ENCODE measurements at places on chromosomes 1 and 21.
A peak's percentile ranks its signal among the peaks of the same experiment; 100 is the strongest.

- no peak for DNase-seq
Observed at GRCh38 chr1:57061369-57061768, 95.6 kb upstream of the C8B start.

DNA sequence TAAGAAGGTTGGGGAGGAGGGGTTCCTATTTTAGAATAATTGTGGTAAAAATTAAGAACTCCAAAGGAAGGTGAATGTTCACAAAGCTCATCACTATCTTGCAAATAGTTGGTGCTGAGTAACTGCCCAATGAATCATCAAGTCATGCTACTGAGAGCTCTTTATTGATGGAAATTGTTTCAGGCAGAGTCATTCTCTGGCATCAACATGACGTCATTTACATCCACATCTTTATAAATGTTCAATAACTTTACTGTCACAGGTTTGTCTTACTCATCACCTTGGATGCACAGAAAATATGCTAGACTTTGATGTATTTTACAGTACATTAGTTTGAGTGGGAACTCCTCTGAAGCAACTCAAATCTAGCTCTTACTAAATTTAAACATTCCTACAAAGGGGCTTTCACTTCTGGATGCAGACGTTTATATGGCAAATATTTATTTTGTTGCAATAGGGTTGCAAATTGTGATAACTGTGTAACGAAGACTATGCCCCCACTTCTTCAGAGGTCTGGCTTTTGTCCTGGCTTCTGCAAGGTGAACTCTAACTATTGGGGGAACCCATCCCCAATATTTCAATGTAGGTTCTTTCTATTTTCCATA lies 273.7 kb upstream of the AJAP1 start:
- DNase-seq, result no peak

GRCh38 chr1:65751961-65752360 lies 40.7 kb upstream of the PDE4B start:
- DNase-seq, result no peak

- DNase-seq, result no peak
Observed at GRCh38 chr1:227395426-227396028, 77.2 kb upstream of the CDC42BPA start.

DNA sequence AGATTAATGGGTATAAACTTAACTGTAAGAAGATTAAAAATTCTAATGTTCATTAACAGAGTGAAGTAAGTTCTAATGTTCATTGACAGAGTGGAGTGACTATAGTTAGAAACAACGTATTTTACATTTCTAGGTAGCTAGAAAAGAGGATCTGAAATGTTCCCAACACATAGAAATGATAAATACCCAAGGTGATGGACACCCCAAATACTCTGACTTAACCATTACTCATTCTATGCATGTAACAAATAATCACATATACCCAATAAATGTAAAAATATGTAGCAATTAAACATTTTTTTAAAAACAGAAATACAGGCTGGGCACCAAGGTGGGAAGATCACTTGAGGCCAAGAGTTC lies 62.1 kb downstream of the ABL2 start:
- DNase-seq, result no peak

DNA sequence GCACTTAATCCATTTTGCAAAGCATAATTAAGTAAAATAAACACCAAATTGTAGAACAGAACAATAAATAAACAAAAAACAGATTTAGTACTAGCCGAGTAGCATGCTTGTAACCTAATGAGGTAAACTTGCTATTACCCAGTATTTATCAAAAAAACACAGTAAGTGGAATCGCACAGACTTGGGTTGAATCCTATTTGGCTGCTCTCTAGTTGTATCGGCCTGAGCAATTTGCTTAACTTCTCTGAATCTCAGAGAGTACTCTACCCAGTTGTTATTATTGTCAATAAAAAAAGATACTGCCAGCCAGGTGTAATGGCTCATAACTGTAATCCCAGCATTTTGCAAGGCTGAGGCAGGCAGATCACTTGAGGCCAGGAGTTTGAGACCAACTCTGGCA lies 664.3 kb downstream of the ADGRL2 start:
- no peak for DNase-seq

GRCh38 chr1:111446967-111447892 lies 1.8 kb downstream of the WDR77 start:
- DNase-seq, result no peak

GRCh38 chr1:13792419-13792818 lies 92.4 kb downstream of the PRDM2 start:
- no peak for DNase-seq

DNA sequence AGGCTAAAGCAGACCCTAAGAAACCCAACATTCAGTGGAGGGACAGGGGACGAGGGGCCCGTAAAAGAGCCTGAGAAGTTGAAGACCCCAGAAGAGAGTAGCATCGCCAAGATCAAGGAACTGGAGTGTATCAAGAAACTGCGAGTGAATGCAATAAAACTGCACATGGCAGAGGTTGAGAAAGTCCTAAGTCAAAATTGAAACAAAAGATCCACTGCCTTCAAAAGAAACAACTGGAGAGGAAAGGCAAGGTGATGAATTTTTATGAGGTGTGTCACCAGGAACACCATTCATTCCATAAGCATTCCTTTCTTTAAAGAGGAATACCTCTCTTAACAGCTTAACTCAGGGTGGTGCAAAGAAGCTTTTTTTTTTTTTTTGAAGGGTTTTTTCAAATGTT lies 38.3 kb upstream of the ADORA3 start:
- DNase-seq, result no peak

- no peak for DNase-seq
Observed at GRCh38 chr1:183291802-183292514, 105.9 kb downstream of the LAMC2 start.

GRCh38 chr1:177495878-177496277 lies 325.1 kb downstream of the BRINP2 start:
- DNase-seq, result no peak

- DNase-seq, result no peak
Observed at GRCh38 chr1:3663999-3664699, 11.8 kb downstream of the TP73 start.

GRCh38 chr1:85153149-85153891 lies 47.5 kb downstream of the SYDE2 start:
- no peak for DNase-seq

DNA sequence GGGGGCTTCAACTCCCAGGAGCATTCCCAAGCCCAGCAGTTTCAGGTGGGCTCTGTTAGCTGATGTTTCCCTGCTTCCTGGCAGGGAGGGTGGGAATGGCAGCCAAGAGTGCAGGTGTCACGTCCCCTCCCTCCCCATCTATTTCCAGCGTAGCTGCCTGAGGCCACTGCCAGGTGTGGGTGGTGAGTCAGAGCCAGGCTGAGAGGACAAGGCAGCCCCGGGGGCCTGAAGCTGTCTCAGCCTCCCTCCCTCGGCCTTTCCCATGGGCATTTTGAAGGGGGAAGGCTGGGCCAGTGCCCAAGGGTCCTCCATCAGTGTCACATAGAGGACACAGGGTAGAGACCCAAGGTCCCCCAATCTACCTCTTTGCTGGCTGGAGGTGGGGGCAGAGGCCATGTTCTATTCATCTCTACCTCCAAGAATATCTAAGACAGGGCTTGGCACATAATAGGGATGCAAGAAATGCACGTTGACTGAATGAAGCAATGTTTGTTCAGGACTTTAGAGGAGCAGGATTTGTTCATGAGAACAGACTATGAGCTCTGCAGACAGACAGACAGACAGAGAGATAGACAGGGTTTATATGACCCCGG lies 34.4 kb upstream of the ID3 start:
- no peak for DNase-seq

GRCh38 chr1:8523666-8524206 lies 205.8 kb downstream of the SLC45A1 start:
- DNase-seq, result no peak

- no peak for DNase-seq
Observed at GRCh38 chr1:78122389-78122788, 76.6 kb downstream of the GIPC2 start.

DNA sequence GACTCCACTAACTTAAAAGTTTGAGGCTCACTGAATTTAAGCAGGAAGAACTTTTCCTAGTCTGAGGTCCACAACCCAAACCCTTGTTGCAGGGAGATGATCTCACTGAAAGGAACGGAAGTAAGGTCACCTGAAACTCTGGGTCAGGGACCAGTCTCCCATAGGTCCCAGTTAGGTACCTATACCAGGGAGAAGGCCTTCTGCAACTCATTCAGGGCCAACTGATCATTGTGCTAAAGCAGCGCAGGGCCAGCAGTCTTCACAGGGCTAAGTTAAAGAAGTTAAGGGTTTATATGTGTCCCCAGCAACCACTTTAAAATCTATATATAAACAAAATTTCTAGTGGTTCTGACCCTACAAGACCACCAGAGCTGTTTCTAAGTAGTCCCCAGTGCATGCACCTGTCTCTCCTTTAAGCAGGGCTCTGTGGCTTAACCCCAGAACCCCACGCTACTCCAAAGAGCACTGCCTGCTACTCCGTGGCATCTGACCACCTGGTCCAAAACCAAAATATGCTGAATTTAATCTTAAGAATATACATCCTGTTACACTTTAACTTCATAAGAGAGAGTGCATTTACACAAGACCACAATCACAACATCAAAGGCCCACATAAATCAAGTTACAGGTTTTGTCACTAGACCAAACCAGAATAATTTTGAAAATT lies 2.8 kb downstream of the SRSF10 start:
- DNase-seq, result no peak

- DNase-seq, result no peak
Observed at GRCh38 chr1:109917768-109918606, 7.3 kb downstream of the CSF1 start.

DNA sequence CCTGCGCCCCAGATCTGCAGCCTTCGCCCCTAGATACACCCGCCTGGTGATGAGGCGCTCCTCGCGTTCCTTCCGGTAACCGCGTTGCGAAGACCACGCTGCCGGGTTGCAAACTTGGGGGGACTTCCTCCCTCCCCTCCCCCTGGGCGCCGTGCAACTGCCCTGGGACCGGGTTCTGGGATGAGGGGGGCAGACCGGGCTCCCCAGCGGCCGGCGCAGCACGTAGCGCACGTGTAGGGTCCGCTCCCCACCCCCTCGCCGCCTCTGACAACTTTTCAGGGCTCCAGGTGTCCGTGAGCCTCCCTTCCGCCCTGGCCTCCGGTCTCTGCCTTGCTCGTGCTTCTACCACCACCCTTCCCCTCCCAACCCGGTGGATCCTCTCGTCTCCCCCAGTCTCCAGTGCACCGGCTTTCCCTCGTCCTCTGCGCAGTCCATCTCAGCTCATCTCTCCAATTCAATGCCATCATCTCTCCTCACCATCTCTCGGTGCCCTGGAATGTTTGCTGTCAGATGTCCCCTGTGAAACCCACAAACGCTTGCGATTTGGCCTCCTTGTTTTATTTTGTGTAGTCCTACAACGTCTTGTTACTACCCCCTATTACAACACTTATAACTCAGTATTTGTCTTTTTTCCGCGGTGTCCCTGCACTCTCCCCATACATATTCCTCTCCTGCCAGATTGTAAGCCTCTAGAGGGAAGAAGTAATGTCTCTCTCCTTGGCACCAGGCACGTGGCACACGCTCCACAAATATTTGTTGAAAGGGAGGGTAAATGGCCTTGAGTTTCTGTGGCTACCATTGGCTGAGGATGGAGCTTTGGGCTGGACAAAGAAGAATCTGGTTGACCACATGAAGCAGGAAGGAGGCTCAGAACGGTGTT lies 782 bp downstream of the PCAT6 start:
- no peak for DNase-seq

GRCh38 chr1:240612811-240613210 lies 856 bp upstream of the GREM2 start:
- DNase-seq, result no peak

DNA sequence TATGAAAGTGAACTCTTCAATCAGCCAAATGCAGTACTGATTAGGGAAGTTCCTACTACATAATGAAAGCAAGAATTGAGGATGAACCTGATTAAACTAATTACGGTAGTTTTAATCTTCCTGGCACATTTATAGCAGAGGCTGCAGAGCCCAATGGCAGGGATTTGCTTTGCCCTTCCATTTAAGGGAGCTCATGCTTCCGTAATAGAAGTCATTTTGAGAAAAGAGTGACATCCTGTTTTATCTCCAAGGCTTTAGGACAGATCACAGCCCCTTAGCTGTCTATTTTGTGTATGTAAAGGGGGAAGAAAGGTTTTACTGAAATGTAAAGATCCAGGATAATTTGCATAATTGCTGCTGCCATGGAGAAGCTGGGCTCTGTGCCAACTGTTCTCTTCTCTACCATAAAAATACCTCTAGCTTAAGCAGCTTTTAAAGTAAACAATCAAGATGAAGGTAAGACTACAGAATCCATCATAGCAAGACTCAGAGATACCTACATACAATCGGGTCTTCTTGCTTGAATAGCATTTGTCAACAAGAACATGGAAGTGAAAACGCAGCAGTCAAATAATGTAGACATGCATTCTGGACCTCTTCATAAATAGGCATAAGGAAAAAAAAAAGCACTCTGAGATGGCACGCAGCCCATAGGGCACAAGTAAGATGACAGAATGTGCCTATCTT lies 62.5 kb downstream of the ASH1L start:
- peak; percentile 40 for DNase-seq

DNA sequence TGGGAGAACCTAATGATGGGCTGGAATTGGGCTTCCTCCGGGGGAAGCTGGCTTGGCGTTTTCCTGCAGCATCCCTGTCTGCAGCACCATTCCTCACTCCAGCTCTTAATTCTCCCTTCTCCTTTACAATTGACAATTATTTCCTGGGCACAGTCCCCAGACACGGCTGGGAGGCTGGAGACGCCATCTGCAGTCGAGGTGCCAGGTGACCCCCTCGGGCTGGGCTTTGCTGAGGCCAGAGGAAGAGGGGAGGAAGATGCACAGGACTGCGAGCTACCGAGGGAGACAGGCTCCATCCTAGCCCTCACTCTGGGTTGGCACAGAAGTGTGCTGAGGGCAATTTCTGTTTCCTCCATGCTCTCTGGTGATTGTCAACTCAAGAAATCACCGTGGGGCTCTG lies 453.8 kb downstream of the PTPRU start:
- DNase-seq, result no peak

GRCh38 chr1:183222909-183223308 lies 36.8 kb downstream of the LAMC2 start:
- DNase-seq, result no peak

Measured in naive B cell (primary cell).